ENCODE measurements at places on chromosomes 3 and 15.

- DNase-seq = no peak
These were observed 53.4 kb downstream of the RPLP1 start for GRCh38 chr15:69505956-69506556.

DNA sequence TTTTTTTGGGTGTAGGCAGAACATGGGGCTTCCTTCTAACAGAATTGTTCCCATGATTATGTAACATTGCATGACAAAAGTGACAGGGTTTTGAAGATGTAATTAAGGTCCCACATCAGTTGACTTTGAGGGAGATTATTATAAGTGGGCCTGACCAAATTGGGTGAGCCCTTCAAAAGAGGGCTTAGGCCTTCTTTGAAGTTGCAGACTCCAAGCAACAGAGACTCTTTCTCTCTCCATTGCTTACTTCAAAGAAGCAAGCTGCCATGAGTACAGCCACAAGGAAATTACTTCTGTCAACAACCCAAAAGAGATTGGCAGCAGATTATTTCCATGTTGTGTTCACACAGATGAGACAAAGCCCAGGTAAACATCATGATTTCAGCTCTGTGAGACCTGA, 348.2 kb downstream of the PDCD6IP start:
- DNase-seq = no peak

DNA sequence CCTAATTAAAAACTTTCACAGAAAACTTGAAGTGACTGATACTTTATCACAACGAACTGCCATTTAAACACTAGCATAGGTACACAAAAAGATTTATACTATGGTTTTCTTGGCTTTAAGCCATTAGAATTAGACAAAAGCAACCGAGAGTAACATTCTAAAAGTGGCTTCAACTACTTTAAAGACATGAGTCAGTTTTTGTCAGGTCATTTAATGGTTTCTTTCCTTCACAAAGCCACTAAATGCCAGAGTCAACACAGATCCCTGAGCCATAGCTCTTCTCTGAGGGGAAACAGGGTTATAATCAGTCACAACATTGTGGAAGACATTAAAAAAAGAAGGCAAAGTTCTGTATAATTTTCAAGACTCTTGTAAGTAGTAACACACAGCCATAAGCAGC, 54.6 kb downstream of the CAPN3 start:
- no peak for DNase-seq

- no peak for DNase-seq
These were observed 24.1 kb downstream of the TRAK1 start for GRCh38 chr3:42115215-42115614.

DNA sequence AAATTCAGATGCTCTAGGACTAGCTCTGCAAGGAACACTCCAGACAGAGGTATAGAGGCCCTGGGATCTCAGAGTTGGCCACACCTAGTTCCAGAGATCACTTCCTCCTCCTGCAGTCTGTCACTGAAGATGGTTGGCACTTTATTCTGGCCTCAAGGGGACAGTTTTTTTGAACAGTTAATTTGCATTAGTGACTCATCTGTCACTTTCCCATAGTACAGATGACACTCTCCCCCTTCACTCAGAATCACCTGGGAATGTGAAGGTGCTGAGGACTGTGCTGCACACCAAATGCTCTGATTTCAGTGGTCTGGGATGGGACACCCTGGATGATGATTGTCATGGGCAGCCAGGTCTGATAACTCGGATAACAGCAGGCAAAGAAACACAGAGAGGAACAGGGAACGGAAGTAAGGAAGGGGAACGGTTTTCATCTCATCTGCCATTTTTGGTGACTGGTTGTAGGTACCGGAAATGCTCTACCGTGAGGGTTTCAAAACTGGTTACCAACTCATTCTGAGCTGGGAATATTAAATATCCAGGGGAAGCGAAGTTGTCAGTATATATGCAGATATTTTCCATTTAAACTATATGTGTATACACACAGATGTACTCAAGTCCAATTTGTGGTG, 232.5 kb upstream of the ST8SIA2 start:
- DNase-seq = no peak

DNA sequence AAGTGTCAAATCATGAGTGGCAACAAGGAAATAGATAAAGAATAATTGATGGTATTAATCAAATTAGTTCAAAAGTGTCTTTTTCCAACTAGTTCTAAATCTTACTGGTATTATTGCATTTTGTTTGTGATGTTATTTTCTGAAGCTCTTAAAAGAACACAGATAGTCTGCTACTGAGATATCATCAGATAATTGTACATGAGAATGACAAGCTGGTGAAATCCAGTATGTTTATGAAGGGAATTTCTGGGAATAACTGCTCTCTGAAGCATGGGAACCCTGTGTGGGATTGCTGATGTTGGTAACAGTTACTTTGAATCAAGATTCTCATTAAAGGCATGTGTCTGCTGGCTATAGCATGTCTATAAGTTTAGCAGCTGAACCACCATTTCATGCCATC, 190.3 kb upstream of the CDIN1 start:
- no peak for DNase-seq

DNA sequence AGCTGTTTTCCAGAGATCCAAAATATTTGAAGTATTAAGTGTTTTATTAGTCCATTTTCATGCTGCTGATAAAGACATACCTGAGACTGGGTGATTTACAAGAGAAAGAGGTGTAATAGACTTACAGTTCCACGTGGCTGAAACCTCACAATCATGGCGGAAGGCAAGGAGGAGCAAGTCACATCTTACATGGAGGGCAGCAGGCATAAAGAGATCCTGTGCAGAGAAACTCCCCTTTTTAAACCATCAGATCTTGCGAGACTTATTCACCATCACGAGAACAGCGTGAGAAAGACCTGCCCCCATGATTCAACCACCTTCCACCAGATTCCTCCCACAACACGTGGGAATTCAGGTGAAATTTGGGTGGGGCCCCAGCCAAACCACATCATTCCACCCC, 82.0 kb downstream of the KY start:
- no peak for DNase-seq

- DNase-seq = no peak
These were observed 976 bp upstream of the NUP210 start for GRCh38 chr3:13420831-13421765.

DNA sequence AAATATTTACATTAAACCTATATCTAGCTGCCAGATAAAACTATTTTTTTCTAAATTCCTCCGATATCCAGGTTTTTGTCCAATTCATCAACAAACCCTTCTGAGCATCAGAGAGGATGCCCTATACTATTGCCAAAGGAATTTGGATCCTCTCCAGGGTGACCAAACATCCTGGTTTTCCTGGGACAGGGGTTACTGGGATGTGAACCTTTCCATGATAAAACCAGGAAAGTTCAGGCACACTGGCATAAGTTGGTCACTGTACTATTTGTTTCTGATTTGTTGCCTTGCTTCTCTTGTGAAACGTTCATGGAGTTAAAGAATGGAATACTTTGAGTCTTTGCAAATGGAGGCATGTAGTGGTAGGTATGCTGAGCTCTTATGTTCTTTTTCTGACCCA, 63.5 kb downstream of the TLNRD1 start:
- DNase-seq = no peak

DNA sequence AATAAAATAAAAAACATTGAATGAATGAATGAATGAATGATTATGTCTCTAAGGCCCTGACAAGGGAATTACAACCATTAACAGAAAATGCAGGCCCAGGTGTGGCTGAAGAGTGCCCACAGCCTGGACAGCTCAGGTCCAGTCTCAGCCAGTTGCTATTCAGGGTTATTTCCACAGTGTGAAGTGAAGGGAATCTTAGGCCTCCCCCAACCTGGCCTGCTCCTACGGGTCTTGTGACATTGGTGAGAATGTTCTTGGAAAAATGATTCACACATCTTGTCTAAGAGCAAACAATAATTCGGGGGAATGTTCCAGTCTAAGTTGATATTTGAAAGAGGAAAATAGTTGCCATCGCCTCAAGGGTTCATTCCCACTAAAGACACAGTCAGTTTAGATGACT, 37.0 kb downstream of the MINDY4B start:
- no peak for DNase-seq

- no peak for DNase-seq
These were observed 21.1 kb upstream of the ST6GAL1 start for GRCh38 chr3:186909078-186909853.

GRCh38 chr15:36911322-36911944, 188.9 kb downstream of the MEIS2 start:
- DNase-seq = no peak

DNA sequence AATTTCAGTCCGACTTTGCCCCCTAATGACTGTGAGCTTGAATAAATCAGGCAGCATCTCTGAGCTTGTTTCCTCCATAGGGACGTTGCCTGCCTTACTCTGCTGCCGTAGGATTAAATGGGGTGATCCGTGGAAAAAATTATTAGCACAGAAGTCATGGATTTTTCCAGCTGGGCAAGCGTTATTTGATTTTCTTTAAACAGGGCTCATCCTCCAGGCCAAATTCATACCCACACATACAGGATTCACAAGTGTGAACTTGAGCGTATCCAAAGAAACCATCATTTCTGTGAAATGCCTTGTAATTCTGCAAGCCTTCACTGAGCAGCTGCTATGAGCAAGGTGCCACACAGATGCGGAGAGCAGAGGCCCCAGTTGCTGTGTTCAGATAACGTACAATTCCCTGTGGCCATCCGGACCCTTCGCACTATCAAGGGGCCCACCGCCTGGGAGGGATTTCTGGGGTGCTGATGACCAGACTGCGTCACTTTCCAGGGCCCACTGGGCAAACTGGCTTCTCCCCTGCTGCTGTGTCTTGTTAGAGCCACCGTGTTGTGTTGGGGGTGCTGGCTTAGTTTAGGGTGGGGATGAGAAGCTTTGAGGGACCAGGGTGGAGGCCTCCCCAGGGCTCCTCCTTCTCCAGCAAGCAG, 61.4 kb downstream of the MGLL start:
- no peak for DNase-seq

DNA sequence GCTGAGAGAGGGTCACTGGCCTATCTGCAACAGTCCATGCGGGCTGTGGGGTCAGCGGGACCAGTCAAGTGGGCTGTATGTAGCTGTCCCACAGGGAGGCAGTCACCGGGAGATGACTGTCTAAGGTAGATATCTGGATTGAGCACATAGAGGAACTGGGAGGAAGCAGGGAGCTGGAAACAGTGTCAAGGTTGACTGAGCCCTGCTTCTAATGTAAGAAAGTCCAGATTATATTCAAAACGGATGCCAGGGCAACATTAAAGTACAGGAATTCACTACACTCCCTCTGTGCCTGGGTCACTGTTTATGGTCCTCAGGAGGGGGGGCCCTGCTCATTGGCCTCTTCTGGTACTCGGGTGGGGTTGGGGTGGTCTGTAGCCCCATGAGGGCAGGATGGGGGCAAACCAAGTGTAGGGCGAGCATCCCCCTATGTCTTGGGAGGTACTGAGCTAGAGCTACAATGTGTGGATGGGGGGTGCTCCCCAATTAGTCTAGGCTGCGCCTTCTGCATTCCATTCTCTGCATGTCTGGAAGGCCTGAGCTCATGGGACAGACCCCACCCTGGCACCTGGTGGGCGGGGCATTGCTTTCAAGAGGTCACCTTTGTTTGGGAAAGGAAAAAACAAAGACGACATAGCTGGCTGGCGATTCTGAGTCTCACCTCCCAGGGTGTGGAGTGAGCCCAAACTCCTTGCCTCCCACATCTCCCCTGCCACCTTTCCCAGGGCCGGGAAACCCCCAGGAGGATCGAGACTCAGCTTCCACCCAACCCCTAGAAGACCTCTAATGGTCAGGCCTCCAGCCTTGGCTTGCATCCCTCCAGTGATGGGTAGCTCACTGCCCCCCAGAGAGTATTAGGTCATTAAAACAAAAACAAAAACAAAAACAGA, 45.1 kb upstream of the C15orf39 start:
- no peak for DNase-seq

- DNase-seq = no peak
These were observed 19.8 kb downstream of the GPR160 start for GRCh38 chr3:170057550-170057949.

GRCh38 chr15:93816815-93817214, 414.5 kb upstream of the MCTP2 start:
- no peak for DNase-seq

DNA sequence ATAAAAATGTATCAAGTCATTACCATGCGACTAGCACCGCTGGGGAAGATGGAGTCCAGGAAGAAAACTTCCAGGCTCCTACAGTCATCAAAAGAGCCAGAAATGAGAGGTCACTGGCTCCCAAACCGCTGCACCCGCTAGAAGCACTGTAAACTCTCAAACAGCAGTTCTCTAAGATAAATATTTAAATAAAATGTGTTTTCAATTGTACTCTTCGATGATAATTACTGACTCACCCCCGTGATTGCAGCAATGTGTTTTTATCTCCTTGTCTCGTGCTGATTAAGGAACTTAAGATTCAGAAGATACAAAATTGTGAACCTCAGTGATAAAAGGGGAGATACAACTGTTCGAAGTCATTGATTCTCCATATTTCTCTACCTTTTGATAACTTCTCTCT, 45.8 kb upstream of the FOXP1 start:
- DNase-seq = no peak

DNA sequence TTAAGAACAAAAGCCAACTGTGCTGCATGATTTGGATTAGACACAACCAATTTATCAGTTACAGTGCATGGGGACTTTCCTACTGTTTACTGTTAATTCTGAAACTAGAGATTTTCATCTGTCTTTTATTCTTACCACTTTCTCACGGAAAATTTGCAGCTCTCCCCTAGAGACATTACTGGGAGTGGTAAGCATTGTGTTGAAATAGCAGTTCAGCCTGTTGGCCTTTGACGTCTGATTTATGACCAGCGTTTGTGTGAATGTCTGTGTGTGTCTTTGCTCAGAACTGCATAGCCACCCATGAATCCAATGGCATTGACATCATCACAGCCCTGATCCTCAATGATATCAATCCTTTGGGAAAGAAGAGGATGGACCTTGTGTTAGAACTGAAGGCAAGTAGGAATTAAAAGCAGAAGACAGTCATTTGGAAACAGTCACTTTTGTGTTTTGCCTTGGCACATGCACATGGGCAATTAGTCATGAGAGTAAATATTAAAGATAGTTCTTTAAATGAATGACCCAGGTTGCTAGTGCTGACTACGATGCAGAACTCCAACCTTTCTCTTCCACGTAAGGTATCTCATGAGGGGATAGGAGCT, 202.2 kb upstream of the BHLHE40 start:
- DNase-seq = no peak

- DNase-seq = no peak
These were observed 59.0 kb downstream of the ARIH1 start for GRCh38 chr15:72532991-72533601.

GRCh38 chr3:85740561-85740960, 781.8 kb downstream of the CADM2 start:
- no peak for DNase-seq

GRCh38 chr3:151561878-151562277, 101.0 kb upstream of the IGSF10 start:
- no peak for DNase-seq

DNA sequence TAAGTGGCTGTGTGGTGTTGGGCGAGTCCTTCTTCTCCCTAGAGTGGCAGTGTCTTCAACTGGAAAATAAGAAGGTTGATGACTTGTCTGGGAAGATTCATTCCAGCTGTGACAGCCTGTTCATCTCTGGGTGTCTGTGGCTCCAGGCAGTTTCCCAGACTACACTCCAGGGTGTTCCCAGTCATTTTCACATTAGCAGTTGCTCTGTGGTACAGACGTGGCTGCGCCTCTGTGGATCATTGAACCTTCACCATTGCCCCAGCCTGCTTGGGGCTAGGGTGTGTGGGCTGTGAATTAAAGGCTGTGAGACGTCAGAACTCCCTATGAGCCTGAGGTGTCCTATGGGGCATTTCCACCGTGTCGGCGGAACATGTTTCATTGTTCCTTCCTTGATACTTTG, 239.6 kb upstream of the NR2E3 start:
- no peak for DNase-seq

GRCh38 chr3:124586126-124587052, 143.9 kb upstream of the UMPS start:
- no peak for DNase-seq
